ENCODE measurements at places on chromosomes 16 and 17.

- DNase-seq = peak; percentile 21
Observed at GRCh38 chr17:1724869-1725641, 551 bp downstream of the WDR81 start.

GRCh38 chr16:29808219-29808900, 2.0 kb downstream of the MAZ start:
- no peak for DNase-seq

- DNase-seq = no peak
Observed at GRCh38 chr17:40017422-40018080, 2.3 kb downstream of the CSF3 start.

DNA sequence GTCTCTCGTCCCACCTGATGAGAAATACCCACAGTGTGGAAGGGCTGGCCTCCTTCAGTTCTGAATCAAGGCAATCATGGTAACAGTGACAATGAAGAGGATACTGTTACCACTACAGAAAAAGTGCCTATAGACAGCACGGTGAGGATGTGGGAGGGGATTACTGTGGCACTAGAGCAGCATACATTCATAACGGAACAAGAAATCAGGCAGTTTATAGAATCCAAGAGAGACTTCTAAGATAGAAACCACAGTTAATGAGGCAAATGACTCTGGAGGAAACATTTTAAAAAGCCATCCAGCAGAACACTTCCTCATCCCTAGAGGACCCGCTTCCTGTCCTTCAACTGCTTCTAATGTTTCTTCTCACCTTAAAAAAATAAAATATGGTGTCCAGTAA, 2.7 kb downstream of the RUSF1 start:
- no peak for DNase-seq

DNA sequence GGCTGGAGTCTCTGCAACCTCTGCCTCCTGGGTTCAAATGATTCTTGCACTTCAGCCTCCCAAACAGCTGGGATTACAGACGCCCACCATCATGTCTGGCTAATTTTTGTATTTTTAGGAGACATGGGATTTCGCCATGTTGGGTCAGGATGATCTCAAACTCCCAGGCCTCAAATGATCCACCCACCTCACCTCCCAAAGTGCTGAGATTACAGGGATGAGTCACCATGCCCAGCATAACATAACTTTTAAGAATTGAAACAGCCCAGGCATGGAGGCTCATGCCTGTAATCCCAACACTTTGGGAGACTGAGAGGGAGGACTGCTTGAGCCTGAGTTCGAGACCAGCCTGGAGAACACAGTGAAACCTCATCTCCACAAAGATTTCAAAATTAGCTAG, 2.5 kb downstream of the RSL1D1 start:
- no peak for DNase-seq

DNA sequence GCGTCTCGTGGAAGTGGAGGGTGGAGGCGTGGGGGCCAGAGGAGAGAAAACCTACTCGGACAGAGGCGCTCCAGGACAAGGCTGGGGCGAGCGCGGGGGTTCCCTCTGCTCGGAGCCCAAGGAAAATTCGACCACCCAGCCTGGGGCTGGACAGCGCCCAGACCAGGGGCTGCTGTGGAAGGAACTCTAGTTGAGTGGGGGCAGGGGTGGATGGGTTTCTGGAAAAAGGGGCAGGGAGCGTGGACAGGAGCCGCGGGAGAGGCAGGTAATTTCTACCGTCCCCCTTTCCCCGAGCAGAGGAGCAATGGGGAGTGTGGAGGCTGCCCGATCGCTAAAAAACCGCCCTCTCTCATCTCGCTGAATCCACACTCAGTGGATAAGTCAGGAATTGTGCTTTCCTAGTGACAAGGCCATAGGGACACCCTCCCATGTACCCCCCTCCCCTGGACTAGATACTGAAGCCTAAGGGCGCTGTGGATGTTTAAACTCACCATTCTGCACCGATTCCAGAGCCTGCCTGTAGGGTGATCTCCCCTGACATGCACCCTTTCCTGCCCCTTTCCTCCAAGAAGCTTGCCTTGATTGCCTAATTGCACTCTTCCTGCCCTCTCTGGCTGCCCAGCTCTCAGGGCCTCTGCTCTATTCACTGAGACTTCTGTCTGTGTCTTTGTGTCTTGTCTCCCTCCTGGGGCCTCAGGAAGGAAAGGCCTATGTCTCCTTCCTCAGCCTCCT, 90.7 kb upstream of the TMEM97 start:
- no peak for DNase-seq

GRCh38 chr17:2815781-2816185, 19.5 kb downstream of the RAP1GAP2 start:
- no peak for DNase-seq

DNA sequence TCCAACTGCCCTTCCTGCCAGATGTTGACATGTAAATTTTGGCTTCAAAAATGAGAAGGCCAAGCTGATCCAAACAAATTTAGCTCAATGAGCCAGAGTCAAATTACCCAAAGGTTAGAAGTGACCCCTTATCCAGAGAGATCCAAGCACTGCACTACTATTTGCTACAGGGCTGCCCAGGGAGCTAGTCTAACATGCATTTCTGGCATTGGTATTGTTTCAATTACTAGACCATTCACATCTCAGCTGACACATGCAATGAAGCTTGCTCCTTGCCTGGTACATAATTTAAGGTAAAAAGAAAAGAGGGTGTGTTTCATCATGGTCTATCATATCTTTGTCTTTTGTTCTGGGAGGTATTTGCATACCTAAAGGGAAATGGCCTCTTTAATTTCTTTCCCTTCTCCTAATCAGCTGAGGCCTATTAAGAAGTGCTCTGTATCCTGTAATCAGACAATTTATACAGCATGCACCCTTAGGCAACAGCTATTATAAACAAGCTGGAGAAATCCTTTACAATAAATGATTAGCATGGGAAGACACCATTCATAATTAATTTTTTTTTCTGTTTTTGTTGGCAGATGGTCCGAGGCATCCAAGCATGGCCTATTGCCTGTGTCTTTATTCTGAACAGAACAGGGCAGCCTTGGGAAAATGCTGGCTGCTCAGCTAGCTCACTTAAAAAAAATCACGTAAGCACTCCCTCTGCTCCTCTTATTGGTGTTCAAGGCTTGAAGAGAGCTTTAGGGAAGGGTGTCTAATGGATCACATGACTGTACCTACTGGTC, 161.5 kb upstream of the SALL1 start:
- no peak for DNase-seq
